ENCODE measurements at places on chromosomes 5 and 9.

- no peak for DNase-seq
These were observed 19.0 kb downstream of the ATOX1 start for GRCh38 chr5:151739395-151739794.

- DNase-seq: no peak
These were observed 174.1 kb downstream of the PIK3R1 start for GRCh38 chr5:68389618-68390017.

DNA sequence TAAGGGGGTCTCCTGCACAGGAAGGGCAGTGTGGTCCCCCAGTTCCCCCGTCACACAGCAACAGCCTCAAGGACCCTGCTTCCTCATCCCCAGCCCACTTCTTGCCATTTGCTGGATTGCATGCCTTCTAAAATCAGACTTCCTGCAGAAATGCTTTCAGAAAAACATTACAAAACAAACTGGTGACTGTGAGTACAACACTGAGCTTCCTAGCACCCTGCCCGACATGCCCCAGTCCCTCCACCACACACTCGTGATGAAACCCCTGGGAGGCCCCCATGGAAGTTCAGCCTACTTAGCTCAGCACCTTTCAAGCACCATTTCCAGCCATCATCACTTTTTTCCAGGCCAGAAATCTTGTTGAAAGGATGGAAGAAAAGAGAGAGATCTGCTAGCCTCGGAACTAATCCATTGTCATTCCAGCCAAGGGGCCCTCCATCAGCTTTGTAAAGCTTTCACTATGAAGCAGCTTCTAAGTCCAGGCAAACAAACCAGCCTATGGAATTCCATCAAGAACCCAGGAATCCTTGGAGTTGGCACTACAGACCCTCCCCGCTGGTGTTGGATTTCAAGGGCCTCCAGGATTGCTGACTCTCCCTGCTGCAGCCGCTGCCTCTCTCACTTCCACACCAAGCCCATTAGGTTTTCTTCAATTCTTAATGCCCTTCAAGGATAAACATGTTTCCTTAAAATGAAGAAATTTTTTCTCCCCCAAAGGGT, 114.6 kb downstream of the C5orf15 start:
- no peak for DNase-seq

- no peak for DNase-seq
These were observed 107.0 kb downstream of the ZNF354C start for GRCh38 chr5:179166886-179167841.

- DNase-seq: no peak
These were observed 214.4 kb downstream of the NXNL2 start for GRCh38 chr9:88749420-88749819.

GRCh38 chr5:35188031-35188457, 42.2 kb downstream of the PRLR start:
- DNase-seq: no peak

DNA sequence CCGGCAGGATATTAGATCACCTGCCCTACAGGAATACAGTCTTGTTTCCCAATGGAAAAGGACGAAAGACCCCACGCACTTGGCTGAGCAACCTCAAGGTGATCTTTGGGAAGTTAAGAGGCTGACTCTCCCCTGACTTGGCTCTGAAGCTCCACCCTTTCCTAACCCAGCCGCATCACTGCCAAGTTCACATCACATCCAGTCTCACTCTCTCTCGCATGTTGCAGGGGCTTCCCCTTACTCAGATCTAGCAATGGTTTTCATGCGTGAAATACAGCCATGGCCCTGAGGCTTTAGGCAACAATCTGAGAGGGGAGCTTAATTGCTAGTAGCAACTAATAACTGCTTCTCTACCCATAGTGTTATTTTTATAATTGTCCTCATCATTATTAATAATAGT, 211.6 kb downstream of the DOCK8 start:
- DNase-seq: no peak

DNA sequence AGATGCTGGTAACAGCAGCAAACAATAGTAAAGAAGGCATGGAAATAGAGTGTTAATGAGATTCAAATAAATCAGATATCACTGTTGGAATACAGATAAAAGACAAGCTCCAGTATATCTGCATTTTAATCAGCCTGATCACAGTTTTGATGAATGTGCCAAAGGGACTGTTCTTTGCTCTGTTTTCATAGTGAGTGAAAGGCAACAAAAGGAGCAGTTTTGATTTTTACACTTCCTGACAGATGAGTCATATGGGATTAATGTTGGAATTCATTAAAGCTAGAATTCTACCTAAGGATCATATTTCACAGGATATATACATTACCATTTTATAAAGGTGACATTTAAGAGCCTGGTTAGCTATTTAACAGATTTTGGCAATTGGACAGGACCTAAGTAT, 743.3 kb upstream of the PTPRD start:
- no peak for DNase-seq

GRCh38 chr9:3177936-3178335, 334.0 kb upstream of the PUM3 start:
- DNase-seq: no peak

DNA sequence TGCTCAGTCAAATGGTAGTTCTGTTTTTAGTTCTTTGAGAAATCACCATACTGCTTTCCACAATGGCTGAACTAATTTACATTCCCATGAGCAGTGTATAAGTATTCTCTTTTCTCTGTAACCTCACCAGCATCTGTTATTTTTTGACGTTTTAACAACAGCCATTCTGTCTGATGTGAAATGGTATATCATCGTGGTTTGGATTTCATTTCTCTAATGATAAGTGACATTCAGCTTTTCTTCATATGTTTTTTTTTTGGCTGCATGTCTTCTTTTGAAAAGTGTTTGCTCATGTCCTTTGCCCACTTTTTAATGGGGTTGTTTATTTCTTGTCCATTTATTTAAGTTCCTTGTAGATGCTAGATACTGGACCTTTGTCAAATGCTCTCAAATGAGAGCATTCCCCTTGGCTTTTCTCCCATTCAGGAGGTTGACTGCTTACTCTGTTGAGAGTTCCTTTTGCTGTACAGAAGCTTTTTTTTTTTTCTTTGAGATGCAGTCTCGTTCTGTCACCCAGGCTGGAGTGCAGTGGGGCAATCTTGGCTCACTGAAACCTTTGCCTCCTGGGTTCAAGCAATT, 58.7 kb upstream of the RGMB start:
- DNase-seq: no peak

- DNase-seq: no peak
These were observed 14.3 kb downstream of the IRF1 start for GRCh38 chr5:132475987-132476875.

DNA sequence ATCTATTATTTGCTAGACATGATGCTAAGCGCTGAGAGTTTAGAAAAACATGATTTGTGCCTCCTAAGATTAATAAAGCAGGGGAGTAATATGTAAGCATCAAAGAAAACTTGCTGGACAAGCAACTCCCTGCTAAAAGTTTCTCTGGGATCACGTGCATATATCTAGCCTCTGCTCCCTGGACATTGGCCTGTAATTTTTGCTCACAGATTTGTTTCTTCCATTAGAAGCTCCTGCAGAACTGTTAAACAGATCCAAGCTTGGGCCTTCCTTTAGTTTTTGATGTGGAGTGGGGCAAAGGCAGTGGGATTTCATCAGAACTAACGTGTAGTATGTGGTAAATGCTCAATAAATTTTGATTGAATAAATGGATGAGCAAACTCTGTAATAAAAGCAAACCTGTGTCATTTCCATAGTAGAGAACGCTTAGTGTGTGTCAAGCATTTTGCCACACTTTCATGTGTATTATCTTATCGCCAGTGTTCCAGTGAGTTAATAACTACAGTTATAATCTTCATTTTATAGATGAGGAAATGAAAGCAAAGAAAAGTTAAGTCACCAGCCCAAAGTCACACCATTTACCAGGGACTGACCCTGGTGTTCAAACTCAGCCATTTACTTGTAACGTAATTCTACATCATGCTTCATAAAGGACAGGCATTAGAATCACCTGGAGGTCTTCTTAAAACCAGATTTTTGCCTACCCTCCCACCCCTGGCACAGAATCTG, 100.3 kb downstream of the PCSK5 start:
- no peak for DNase-seq

- DNase-seq: no peak
These were observed 145.2 kb downstream of the SLC25A46 start for GRCh38 chr5:110884005-110884404.

GRCh38 chr9:75088646-75089372, 495 bp downstream of the OSTF1 start:
- peak; percentile 28 for DNase-seq

GRCh38 chr9:22829236-22829635, 382.6 kb downstream of the DMRTA1 start:
- no peak for DNase-seq

GRCh38 chr5:156794687-156795086, 55.4 kb upstream of the PPP1R2B start:
- DNase-seq: no peak
